NCI-H446 (cell line): ENCODE measurements at places on chromosomes 2 and 18.

GRCh38 chr18:34117319-34117718, 107.4 kb downstream of the NOL4 start:
- peak; percentile 55 for DNase-seq

DNA sequence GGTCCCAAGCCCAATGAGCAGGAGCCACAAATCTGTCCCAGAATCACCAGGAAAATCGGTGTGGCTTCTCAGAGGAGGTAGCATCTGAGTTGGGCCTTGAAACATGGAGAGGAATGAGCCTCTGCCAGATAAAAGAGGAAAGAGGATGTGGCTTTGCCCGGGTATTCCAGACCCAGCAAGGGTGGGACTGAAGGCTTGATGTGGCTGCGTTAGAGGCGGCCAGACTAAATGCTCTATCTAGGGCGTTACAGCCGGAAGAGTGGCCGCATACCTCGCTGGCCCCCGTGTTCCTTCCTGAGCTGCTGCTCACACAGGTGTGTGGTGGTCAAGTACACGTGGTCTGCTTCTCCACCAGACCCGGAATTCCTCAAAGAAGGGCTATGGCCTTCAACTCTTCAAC, 33.9 kb upstream of the POMC start:
- DNase-seq: no peak

GRCh38 chr2:216030216-216030615, 16.9 kb upstream of the MREG start:
- DNase-seq: no peak

- DNase-seq: no peak
These were observed 298.7 kb downstream of the CDCA7 start for GRCh38 chr2:173653432-173653805.

DNA sequence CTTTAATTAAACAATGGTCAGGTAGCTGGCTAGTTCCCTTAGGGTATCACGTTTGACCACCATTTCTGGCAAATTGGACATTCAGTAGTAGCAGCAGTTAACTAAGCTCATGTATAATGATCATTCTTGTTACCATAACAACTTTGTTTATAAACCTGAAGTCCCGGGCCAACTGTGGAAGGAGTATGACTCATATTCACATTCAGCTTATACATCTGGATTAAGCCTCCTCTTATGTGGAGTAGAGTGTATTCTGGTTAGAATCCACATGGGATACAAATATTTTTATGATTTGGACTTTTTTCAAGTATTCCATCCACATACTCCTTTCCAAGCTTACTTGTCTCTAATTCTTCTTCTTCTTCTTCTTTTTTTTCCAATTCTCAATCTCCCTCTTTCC, 70.3 kb upstream of the ZSWIM2 start:
- peak; percentile 17 for DNase-seq

DNA sequence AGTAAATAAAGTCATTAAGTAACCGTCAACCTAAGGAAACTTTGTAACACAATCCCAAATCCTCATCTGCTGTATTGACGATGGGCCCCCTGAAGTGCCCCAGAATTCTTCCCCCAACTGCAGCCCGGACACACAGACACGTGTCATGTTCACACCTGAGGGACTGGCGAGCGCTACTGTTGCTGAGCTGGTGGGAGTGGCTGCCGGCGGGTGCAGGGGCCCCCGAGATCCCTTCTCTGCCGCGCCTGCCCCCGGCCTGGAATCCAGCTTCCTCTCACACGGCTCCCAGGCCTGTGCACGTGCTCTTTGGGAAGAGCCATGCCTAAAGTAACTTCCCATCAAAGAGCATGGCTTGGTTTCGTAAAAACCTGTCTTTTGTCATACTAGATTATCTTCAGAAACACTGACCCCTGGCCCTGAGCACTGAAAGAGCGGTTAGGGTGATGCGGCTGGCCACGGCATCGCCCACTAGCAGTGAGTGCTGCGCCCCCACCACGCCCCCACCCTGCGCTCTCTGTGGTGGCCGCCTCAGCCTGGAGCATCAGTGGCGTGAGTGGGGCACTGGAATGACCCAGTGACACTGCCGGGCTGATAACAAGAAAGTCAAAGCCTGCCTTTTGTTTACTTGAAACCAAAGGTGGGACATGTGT, 56.0 kb downstream of the ADI1 start:
- DNase-seq: no peak

DNA sequence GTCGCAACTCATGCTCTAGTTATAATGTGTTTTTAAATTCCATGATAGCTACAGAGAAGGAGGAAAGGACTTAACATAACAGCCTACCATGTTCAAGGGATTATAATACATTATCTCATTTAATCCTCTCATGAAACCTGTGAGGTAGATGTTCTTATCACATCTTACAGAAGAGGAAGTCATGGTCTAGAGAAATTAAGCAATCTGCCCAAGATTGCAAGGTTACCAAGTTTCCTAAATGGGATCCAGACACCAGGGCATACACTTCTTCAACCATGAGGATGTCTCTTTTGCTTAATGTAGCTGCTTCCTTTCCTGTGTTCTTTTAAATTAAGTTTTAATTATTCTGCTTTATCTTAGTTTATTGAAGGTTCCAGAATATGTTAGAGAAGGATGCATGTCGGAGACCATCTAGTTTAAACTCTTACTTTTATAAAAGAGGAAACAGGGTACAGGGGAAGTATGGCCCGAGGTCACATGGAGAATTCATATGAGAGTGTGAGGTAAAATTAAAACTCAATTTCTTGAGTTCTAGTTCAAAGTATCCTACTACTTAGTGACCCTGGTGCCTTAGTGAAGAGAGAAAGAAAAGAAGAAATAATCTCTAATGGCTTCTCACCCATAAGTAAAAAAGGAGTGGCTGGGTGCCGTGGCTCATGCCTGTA, 3.6 kb upstream of the IL1A start:
- no peak for DNase-seq

- DNase-seq: no peak
These were observed 39.1 kb downstream of the CYRIA start for GRCh38 chr2:16626497-16626896.

- no peak for DNase-seq
These were observed 506.9 kb upstream of the MYT1L start for GRCh38 chr2:2837746-2838547.

DNA sequence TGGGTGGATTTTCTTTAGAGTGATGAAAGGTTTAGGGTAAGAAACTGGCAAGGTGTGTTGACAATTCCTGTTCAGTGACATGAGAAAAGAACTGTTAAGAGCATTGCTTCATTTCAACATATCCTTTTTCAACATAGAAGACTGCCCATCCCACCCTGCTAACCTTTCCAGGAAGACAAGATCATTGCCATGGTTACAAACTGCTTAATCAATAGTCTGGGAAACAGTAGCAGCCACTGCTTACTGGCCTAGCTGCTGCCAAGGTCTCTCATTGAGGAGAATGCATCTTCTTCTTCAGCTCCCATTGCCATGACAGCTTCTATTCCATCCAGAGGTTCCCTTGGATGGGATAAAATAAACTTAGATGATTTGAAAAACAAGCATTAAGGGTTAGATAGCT, 212.1 kb downstream of the LRRTM1 start:
- DNase-seq: no peak

DNA sequence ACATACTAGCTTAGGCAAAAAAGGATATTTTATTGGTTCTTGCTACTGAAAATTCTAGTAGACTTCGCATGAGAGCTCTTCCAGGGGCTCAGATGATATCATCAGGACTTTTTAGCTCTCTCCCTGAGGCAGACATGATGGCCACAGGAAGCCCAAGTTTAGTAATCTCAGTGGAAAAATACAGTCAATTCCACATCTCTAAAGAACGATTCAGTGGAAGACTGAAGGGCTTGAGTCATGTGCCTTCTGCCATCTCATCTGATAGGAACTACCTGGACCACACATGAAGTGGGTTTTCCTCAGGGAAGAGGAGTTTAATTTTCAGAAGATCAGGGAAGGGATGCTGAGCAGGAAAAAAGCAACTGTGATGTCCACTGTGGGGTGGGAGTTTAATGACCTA, 117.3 kb downstream of the TTC27 start:
- DNase-seq: no peak

- DNase-seq: no peak
These were observed 338.9 kb downstream of the ZEB2 start for GRCh38 chr2:144181001-144181400.
